ENCODE measurements at places on chromosomes 11 and 22. TPM values are rescaled to one million over a fixed set of nuclear protein-coding genes. Genes with fewer than 3 reads are reported as not detected.
A peak's percentile ranks its signal among the peaks of the same experiment; 100 is the strongest.

- DNase-seq: peak; percentile 74
These were observed 7.7 kb downstream of the LIF start for GRCh38 chr22:30238661-30239487.

The OR6A2 gene
- 0.32 TPM for total RNA-seq

DNA sequence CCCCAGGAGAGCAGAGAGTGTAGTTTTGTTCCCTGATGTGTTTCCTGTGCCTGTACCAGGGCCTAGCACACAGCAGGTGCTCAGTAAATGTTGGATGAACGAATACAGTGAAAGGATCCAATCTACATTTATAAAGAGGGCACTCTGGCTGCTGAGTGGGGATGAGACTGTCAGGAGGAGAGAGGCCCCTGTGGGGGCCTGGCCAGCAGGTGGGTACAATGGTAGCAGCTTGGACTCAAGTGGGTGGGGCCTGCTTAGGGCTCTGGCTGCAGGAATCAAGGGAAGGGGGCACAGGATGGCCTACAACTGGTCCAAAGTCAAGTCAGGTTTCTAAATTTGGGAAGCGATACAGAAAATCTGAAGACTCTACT, 156.6 kb upstream of the GRK3 start:
- no peak for DNase-seq

The OR10D3 gene
- 0.25 TPM for total RNA-seq

DNA sequence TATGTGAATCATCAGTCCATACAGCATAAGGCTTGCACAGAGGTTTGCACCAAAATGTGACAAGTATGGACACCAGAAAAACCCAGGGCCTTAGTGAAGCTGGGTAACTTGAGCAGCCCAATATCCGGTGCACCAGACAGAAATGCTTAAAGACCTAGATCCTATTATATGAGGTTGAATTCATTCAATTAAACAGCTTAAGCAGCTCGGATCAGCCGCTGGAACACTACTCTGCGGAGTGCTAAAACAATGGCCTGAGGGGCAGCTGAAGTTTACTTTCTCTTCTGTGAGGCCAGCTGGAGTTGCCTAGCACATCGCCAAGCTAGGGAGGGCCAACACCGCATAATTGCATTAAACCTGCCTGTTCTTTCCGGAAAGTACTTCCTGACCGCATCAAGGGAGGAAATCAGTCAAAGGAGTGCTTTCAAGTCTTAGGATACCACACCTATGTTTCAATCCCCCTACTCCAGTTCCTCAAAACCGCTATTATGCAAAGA, 17.0 kb upstream of the FAM181B start:
- DNase-seq: peak; percentile 78

DNA sequence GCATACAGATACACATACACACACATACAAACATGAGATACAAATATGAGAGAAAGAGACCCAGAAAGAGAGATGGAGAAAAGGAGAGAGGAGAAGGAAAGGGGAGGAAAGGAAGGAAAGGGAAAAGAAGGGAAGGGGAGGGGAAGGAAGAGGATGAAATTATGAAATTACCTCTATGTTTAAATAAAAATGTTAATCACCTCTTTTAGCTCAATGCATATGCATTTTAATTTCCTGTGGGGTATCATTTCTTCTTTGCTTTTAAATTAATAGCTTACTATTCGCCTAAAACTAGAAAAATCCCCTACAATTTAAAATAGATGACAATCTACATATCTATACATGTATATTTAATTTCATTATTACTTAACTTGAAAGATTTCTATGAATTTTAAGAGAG, 958.0 kb upstream of the CNTN5 start:
- no peak for DNase-seq

- DNase-seq: no peak
These were observed 31.5 kb downstream of the SDHD start for GRCh38 chr11:112118176-112118575.

DNA sequence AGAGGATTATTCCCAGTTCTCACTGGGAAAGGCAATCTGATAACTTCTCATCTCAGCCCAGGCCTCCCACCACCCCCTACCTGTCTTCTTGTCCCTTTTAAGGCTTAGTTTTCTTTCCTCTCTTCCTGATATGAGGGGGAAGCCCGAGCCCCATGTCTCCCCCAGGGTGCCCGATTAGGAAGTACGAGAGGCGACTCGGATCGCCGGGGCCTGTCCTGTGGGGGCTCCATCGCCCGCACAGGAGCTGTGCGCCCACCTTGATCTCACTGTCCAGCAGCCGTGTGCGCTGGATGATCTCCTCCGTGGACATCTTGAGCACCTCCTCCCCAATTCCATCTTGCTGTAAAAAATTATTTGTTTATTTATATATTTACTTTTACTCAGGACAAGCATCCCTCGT, 628 bp downstream of the PSMC3 start:
- no peak for DNase-seq

The POU2F3 gene
- total RNA-seq: not detected

- no peak for DNase-seq
These were observed 740 bp upstream of the TRMT2A start for GRCh38 chr22:20117633-20118299.

DNA sequence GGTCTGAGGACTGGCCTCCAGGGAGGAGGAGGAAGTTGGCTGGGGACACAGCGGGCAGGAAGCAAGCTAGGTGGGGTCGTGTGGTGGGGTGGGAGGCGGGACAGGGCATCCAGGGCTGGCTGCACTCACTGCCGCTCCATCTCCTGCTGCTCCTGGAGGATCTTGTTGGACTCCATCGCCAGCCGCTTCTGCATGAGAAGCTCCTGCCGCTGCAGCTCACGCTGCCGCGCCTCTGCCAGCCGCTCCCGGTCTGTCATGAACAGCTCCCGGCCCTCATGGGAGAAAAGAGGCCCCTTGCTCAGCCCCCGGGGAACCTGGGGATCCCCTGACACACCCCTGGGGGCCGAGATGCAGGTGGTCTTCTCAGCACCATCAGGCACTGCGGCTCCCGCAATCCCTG, 21.6 kb downstream of the USH1C start:
- DNase-seq: no peak

The LAYN gene
- total RNA-seq: 1.0 TPM

DNA sequence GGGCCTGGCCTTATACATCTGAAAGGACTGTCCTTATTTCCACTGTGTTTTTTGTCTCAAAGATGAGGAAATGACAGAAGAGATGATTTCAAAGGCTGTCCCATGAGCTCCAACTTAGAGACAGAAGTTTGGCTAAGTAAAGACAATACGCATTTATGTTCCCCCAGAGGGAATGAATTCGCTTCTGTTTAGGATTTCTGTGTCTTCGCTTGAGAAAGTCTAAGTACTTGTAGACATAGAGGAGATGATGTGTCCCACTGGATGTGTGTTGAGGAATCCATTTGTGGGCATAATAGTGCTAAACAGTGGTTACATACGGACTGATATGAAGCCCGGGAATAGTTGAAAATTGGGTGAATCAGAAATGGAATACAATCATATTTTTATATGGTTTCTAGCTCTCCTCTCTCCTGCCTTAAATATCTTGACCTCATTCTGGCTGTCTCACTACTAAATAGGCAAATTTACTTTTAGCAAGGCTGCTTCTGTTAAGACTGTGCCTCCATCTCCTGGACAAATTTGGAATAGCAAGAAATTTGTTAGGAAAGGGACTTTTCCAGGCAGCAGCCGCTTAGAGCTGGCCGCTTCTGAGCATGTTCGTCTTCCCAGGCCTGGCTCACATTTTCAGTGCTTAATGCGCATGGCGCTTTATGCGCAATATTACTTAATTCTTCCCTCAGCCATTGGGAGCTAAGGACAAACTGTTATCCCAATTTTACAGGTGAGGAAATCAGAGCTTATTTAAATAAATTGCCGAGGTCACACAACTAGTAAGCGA, 1.9 kb upstream of the PEX26 start:
- DNase-seq: peak; percentile 78

DNA sequence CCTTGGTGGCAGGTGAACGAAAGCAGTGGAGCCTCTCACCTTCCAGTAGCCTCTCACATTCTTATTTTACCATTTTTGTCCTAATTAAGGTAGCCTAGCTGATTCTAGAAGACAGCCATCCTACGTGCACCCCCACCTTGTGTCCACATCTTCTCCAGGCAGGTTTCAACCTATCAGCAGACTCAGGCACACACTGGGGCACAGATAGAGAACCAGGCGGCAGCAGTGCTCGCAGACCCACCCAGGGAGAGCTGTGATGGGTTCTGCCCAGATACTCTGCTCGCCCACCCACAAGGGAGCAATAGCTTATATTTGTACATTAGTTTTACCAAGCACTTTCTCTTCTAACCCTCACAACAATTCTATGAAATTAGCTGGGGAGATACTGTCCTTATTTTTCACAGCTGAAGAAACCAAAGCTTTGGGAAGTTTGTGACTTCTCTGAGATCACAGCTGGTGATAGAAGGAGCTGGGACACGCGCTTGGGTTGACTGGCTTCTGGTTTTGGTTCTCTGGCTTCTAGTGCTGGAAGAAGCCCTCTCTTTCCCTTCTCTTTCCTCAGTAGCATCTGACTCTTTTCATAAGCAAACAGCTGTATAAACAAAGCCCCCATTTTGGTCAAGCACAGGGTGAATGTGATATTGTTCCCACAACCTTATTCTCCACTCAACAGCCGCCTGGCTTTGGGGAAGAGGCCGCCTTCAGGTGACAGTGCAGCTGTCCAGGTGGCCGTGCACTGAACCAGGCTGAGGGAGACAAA, 36.9 kb downstream of the PPP2R1B start:
- DNase-seq: no peak

GRCh38 chr11:96056576-96056975, 132.7 kb upstream of the MTMR2 start:
- no peak for DNase-seq

The ANKK1 gene
- not detected for total RNA-seq

DNA sequence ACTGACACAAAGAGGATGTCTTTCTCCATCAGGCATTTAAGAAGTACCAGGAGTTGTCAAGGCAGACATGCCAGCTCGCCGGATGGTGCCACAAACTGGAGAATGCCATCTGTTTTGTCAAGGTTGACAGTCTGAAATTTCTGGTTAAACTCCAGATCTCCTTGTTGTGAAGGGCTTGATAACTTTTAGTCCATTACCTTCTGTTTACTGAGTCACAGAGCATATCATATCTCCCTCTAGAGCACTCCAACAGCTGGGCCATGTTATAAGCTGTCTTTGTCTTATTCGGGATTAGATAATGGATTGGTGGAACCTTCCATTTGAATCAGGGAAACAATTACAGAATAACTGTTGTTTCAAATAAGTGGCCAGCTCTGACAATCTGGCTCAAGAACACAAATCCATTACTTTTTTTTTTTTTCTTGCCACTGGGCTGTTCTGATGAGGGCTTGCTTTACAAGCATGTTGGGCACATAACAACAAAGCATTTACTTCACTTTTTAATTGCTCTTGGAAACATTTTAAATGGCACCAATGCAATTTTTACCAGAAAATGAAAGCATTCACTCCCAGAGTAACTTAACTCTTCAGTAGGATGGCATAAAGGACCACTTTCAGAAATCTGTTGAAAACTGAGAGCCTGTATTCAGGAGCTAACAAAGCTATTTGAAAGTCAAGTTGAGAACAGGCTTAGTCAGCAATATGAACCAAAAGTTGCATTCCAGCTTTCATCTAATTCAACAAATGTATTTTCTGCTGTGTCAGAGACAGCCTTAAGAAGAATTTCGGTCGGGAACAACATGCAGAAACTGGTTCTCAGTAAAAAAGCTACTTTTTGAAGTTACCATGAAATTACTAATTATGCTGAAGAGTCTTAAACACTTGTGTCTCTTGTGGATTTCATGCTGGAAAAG, 227.6 kb upstream of the PITPNB start:
- DNase-seq: no peak

- DNase-seq: no peak
These were observed 14.2 kb downstream of the PDE3B start for GRCh38 chr11:14657841-14658240.

GRCh38 chr11:46675288-46675851, 25.0 kb downstream of the ARHGAP1 start:
- DNase-seq: peak; percentile 58

DNA sequence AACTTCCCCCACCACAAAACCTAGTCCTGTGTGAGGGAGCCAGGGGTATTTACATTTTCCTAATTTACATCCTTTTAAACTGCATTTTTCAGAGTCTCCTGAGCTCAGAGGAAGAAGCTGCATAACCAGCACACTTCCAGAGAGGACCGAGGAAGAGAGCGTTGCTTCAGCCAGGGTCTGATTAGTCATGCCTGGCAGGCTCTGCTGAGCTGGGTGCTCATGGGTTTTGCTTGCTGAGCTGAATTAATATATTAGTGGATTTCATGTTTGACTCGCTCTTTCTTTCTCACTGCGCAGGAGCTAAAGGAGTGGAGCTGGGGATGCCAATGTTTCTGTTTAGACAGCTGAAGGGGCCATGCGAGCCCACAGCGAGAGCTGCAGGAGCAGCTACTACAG, 539.3 kb upstream of the B3GAT1 start:
- no peak for DNase-seq

The IRF7 gene
- total RNA-seq: 16.8 TPM

- DNase-seq: no peak
These were observed 237.8 kb downstream of the TBC1D22A start for GRCh38 chr22:47000256-47000655.

DNA sequence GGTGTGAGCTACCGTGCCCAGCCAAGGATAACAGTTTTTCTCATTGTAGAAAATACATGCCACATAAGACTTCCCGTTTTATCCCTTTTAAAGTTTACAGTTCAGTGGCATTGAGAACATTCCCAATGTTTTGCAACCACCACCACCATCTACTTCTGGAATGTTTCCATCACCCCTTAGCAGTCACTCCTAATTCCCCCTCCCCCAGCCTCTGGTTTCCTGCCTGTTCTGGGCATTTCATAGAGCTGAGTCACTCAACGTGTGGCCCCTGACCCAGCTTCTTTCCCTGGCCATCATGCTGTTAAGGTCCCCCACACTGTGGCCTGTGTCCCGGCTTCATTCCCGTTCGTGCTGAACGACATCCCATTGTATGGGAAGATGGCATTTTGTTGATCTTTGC, 30.7 kb downstream of the FGF4 start:
- peak; percentile 90 for DNase-seq

- DNase-seq: no peak
These were observed 46.4 kb upstream of the CALCB start for GRCh38 chr11:15027011-15027410.

- no peak for DNase-seq
These were observed 3.4 kb upstream of the SLC25A1 start for GRCh38 chr22:19181786-19182471.

The MUC6 gene
- total RNA-seq: 0.44 TPM

The KRTAP5-4 gene
- not detected for total RNA-seq

- peak; percentile 98 for DNase-seq
These were observed 1.3 kb upstream of the TM7SF2 start for GRCh38 chr11:65110354-65110861.

DNA sequence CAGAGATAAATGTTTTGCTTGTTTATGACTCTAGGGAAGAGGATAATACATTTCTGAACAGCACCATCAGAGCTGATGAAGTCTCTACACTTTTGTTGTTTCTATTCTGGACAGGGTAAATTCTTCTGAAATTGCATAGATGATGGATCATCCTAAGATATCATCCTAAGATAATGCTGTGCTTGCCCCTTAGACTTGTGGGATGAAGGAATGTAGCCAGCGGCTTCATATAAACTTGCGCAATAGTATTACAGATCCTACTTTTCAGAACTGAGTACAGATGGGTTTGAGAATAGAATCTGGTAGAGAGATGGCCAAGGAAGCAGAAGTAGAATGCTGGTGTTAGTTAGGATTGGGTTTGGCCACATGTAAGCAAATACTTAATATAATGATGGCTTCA, 61.0 kb downstream of the NCAM1 start:
- DNase-seq: no peak

- DNase-seq: no peak
These were observed 239.5 kb downstream of the NTM start for GRCh38 chr11:131609921-131610320.

GRCh38 chr11:72637198-72637597, 37.0 kb downstream of the PDE2A start:
- no peak for DNase-seq

The SLC22A25 gene
- 0.18 TPM for total RNA-seq

GRCh38 chr11:2449548-2450320, 4.9 kb downstream of the KCNQ1 start:
- no peak for DNase-seq

Measured in endodermal cell (in vitro differentiated cells).